Activated CD4-positive, alpha-beta memory T cell treated with anti-CD3 and anti-CD28 coated beads, Interleukin-2, amount 10 ng/mL, durations not matched to agents 7 days and 5 days (primary cell): ENCODE measurements at places on chromosomes 4 and X. TPM values are rescaled to one million over a fixed set of nuclear protein-coding genes. Genes with fewer than 3 reads are reported as not detected.

PDCL2 gene
- not detected for total RNA-seq

MAGEA2B gene
- not detected for total RNA-seq

CSAG3 gene
- not detected for total RNA-seq

ADH1A gene
- not detected for total RNA-seq

DNA sequence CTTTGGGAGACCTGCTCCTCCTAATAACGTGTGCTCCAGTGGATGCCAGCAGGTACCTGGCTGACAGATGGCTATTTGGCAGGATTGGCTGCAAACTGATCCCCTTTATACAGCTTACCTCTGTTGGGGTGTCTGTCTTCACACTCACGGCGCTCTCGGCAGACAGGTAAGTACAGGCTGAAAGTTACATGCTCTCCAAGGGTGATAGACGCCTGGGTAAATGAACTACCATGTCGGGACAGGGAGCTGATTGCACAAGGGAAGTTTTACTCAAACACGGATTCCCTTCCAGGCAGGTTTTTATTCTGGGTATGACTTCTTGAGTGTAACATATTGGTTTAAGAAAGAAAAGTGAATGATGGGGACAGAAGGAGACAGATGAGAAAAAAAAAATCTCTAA is 836 bp downstream of the GRPR start:
- peaks cover 15% of the 10 kb centered on the region for H3K4me1 ChIP-seq
- no peak overlapping the region for H3K27ac ChIP-seq
- DNase-seq = no peak
- no peak overlapping the region for H3K4me3 ChIP-seq
- no peaks in the 10 kb centered on the region for H3K36me3 ChIP-seq
- H3K27me3 ChIP-seq = peaks cover 23% of the 10 kb centered on the region

DNA sequence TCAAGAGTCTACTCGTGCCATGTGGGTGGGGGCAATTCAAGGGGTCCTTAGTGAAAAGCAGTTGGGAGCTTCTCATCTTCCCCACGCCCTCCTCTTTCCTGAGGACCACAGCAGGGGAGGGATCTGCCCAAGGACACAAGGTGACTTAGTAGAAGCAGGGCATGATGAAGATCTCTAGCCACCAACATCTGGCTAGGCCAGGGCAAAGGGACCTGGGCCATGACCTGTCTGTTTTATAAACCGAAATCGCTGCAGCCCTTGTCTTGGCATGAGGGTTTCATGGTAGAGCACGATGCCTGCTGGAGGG is 5.1 kb downstream of the G6PD start:
- H3K27ac ChIP-seq = no peak overlapping the region
- DNase-seq = no peak
- H3K27me3 ChIP-seq = no peaks in the 10 kb centered on the region
- no peak overlapping the region for H3K4me3 ChIP-seq

DNA sequence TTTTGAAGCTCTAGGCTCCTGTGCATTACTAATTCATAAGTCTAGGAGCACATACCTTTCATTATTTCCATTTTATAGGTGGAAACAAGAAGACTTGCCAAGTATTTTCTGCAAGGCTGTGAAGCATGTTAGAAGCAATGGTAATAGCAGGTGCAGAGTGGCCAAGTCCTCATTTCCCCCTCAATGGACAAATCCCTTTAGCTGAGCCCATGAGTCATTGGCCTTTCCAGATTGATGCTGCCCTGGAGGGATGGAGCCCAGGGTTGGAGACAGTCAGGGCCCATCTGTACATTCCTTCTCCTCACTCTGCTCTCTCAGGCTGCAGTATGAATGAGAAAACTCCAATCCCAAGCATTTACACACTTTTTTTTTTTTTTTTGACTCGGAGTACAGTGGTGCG is 6.6 kb downstream of the MGST2 start:
- H3K27ac ChIP-seq = no peak overlapping the region
- no peak for DNase-seq
- H3K4me3 ChIP-seq = no peak overlapping the region
- H3K4me1 ChIP-seq = peaks cover 19% of the 10 kb centered on the region

- H3K4me3 ChIP-seq = no peak overlapping the region
- no peaks in the 10 kb centered on the region for H3K27me3 ChIP-seq
- H3K36me3 ChIP-seq = no peaks in the 10 kb centered on the region
- no peaks in the 10 kb centered on the region for H3K4me1 ChIP-seq
- H3K27ac ChIP-seq = no peak overlapping the region
- DNase-seq = no peak
Observed at GRCh38 chr4:46179356-46179755, 55.5 kb upstream of the GABRG1 start.

- H3K36me3 ChIP-seq = peaks cover 4% of the 10 kb centered on the region
- peaks cover 14% of the 10 kb centered on the region for H3K27me3 ChIP-seq
- no peak for DNase-seq
- H3K4me1 ChIP-seq = peaks cover 16% of the 10 kb centered on the region
Observed at GRCh38 chr4:55561889-55562288, 15.2 kb upstream of the CLOCK start.

DNA sequence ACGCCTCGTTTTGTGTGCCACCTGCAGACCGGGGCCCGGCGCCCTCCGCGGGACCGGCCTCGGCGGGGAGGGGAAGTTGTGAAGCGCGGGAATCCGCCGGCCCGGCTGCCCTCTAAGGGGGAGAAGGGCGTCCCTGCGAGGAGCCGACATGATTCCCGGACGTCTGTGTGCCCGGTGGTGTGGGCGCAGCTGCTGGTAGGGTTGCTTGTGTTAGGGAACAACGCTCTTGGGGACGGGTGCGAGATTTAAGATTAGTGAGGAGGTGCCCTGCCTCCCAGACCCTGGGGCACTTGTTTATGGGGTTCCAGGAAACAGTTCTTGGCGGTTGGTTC is 627 bp downstream of the CDKN2AIP start:
- peak overlapping the region; percentile 98 for H3K4me3 ChIP-seq
- peaks cover 53% of the 10 kb centered on the region for H3K36me3 ChIP-seq
- H3K27ac ChIP-seq = peak overlapping the region; percentile 99
- H3K27me3 ChIP-seq = no peaks in the 10 kb centered on the region
- DNase-seq = peak; percentile 63
- peaks cover 49% of the 10 kb centered on the region for H3K4me1 ChIP-seq

DNA sequence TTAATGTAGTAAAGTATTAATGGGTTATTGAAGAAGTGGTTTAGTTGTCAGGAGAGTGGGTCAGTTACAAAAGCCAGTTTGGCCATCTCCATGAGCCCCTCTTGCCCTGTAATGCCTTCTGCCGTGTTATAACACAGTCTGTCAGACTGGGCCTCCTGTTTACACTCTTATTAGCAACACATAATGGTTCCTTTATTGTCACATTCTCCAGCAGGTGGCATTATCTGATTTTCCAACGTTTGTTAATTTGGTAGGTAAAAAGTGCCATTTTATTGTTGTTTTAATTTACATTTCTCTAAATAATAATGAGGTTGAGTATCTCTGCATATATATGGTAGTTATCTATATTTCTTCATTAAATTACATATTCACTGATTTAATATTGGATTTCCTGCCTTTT is 560.8 kb downstream of the FGF13 start:
- H3K4me3 ChIP-seq = no peak overlapping the region
- H3K36me3 ChIP-seq = no peaks in the 10 kb centered on the region
- H3K27ac ChIP-seq = no peak overlapping the region

- no peak overlapping the region for H3K27ac ChIP-seq
- no peaks in the 10 kb centered on the region for H3K27me3 ChIP-seq
- peaks cover 2% of the 10 kb centered on the region for H3K36me3 ChIP-seq
- no peak for DNase-seq
Observed at GRCh38 chr4:118969359-118969758, 80.7 kb downstream of the SYNPO2 start.

- H3K36me3 ChIP-seq = no peaks in the 10 kb centered on the region
- peaks cover 23% of the 10 kb centered on the region for H3K4me1 ChIP-seq
- no peak overlapping the region for H3K4me3 ChIP-seq
Observed at GRCh38 chrX:147737690-147738089, 174.0 kb upstream of the FMR1 start.

- H3K27me3 ChIP-seq = peaks cover 8% of the 10 kb centered on the region
- peaks cover 4% of the 10 kb centered on the region for H3K36me3 ChIP-seq
- H3K27ac ChIP-seq = no peak overlapping the region
Observed at GRCh38 chr4:150117629-150118028, 39.4 kb downstream of the DCLK2 start.

GRCh38 chr4:89113415-89113814 is 2.1 kb downstream of the TIGD2 start:
- H3K27ac ChIP-seq = no peak overlapping the region
- peaks cover 29% of the 10 kb centered on the region for H3K4me1 ChIP-seq
- H3K4me3 ChIP-seq = no peak overlapping the region
